ENCODE measurements at places on chromosomes 7 and 10. TPM values are rescaled to one million over a fixed set of nuclear protein-coding genes. Genes with fewer than 3 reads are reported as not detected.

The FKBP9 gene
- total RNA-seq: 129 TPM

The HOXA10 gene
- total RNA-seq: 50.0 TPM

The SLC13A1 gene
- total RNA-seq: not detected

GRCh38 chr7:84582747-84583146 is 388.2 kb upstream of the SEMA3A start:
- no peak for DNase-seq

DNA sequence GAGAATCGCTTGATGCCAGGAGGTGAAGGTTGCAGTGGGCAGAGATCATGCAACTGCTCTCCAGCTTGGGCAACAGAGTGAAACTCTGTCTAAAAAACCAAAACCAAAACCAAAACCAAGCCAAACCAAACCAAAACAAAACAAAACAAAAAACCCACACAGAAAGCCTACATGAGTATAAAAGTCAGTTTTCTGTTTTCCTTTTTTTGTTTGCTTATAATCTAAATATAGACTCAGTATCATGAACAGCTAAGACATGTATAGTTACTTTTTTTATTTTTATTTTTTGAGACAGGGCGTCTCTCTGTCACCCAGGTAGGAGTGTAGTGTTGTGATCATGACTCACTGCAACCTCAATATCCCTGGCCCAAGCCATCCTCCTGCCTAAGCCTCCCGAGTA is 16.8 kb upstream of the MTPN start:
- no peak for DNase-seq
